Adipocyte (in vitro differentiated cells): ENCODE measurements at places on chromosomes 5 and 9.

DNA sequence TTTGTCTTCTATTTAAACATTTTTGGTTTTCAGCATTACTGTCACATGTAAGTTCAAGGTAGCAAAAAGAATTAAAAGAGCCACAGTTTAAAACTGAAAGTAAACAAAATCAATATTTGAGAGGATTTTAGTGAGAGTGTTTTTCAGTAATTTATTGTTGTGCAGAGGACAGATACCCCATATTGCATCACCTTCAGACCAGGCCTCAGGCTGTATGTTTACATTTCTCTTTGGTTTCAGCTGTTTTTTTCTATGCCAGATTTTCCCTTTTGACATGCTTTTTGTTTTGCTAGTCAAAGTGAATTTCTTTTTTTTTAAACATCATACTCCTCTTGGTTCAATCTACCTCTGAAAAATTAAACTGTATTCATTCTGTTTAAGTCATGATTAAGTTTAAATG lies 47.2 kb downstream of the MAST4 start:
- peak; percentile 6 for DNase-seq

DNA sequence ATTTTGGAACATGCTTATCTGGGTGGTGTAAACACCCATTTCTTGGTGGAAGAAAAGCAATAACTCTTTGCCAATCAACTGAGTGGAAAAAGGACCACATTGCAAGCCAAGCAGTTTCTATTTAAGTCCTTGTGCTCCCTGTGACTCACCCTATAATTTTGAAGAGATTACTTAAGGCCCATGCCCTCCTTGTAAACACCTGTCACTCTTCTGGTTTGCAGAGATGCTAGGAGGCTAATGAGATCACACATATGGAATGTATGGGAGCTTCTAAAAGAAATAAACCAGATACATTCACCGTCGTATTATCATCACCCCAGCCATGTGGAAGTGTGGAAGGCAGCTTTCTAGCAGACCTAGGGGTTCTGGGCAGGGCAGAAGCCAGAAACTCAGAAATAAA lies 337.1 kb downstream of the GADD45G start:
- no peak for DNase-seq

DNA sequence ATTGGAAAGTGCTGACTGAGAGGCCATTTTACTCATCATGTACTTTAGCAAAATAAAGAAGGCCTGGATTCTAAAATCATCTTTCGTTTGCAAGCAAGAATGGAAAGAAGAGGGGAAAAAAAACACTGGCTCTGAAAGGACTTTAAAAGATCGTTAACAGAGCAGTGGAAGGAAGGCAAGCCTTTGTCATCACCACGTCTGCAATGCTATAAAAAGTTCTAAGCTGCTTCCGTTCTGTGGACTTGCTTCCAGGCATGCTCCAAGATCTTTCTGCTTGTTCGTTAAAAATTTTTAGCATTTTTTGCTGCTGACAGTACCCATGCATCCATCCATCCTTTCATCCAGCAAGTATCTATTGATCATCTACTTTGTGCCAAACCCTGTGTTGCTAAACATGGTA lies 226.5 kb downstream of the GABBR2 start:
- DNase-seq: no peak

DNA sequence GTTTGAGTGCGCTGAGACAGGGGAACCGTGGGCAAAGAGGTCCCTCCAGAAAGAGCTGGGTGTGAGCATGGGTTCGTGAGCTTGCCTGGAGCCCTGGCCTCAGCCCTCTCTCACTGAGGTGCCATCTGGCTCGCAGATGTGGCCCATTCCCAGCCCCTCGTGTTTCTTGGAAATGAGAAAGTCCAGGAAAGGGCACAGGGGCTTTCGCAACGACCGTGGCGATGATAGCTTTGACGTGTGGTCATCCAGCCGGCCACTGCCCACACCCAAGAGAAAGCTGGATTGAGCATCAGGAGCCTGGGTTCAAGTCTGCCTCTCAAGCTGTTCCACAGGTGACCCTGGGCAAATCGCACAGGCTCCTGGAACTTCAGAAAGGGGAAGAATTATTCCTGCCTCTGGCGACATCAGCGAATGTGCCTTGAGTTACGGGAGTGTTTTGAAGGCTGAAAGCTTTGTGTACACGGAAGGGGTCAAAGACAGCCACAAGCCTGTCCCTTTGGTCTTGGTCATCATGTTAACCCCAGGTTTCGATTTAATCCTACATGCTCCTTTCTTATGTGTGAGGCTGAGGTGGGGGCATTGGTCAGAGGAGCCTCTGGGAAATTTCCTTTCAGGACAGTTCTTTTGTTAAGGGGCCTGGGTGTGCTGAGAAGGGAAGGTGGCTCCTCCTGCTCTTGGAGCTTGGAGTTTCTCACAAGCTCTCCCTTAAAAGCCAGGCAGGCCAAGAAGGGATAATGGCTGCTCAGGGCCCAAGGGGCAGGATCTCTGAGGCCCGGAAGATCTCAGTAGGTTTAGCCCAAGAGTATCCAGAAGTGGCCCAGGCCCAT lies 41.7 kb upstream of the IL17B start:
- DNase-seq: no peak

DNA sequence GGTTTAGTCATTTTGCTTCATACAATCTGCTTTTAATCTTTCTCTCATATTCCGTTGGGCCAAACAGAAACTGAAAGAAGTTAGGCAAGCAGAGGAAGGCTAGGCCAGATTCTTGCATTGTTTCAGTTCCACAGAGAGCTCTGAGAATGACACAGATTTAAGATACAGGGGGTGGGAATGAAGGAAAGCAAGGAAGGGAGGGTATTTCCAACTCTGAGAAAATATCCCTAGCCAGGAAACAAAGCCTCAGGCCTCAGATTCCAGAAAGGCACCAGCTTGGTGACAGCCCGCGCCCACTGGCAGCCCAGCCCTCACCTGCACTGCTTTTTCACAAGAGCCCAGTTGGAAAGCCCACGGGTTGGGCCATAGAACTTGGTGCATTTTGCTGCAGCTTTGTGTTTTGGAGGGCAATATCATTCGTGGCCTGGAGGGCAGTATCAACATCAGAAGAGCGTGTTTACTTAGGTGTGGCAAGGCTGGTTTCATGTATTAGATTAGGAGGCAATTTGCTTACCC lies 63.5 kb downstream of the ENC1 start:
- DNase-seq: peak; percentile 84

- DNase-seq: peak; percentile 90
These were observed 159.5 kb downstream of the C9orf152 start for GRCh38 chr9:110048403-110048975.

GRCh38 chr5:90709323-90710155 lies 150.9 kb downstream of the ADGRV1 start:
- DNase-seq: peak; percentile 64

DNA sequence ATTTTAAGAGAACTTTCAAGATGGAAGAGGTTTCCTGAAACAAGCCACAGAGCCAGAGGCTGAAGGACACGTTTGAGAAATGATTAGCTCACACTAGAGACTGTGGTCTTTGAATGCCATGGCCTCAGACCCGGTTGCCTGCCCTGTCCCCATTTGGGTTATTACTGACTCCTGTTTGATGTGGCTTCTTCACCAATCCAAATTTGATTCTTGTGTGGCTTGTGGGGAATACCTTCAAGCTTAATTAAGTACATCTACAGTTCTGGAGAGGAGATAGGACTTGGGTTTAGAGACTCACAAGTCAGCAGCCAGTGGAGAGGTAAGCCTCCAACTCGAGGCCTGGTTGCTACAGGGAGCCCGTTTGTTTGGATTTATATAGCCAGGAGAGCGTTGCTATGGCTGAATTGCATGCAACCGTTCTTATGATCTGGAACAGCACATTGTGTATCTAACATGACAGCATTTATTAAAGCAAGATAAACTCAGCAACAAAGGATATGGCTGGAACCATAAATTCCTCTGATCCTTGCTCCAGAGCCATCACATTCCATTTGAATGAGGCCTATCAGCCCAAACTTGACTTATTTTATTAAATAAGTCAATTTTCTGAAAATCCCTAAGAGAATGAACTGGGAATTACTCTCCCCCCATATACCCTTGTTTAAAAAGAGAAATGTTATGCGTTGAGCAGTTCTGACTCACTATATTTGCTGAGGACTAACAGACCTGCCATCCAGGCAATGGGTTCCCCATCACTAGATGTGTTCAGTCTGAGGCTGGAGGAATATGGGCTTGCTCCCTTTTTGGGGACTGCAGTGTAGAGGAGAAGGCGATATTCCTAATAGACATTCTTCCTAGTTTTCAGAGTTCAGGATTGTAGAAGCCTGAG lies 88.4 kb upstream of the TNFSF8 start:
- peak; percentile 90 for DNase-seq

DNA sequence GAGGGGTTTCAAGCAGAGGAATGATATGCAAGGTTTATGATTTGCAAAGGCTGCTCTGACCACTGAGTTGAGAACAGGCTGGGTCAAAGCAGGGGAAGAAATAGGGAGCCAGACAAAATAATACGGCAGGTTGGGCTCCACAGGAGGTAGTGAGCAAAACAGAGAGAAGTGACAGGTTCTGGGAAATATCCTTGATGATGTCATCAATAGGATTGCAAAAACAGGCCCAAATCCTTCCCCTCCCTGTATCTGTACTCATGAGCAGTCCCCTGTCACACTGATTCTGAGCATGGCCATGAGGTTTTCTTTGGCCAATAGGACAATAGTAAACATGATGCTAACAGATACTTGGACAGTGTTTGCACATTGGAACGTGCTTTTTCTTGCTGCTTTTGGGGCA lies 471.8 kb upstream of the BRINP1 start:
- DNase-seq: no peak

- no peak for DNase-seq
These were observed 106.4 kb upstream of the ASTN2 start for GRCh38 chr9:117521293-117521692.

GRCh38 chr9:99166149-99166548 lies 55.6 kb downstream of the ALG2 start:
- DNase-seq: no peak

DNA sequence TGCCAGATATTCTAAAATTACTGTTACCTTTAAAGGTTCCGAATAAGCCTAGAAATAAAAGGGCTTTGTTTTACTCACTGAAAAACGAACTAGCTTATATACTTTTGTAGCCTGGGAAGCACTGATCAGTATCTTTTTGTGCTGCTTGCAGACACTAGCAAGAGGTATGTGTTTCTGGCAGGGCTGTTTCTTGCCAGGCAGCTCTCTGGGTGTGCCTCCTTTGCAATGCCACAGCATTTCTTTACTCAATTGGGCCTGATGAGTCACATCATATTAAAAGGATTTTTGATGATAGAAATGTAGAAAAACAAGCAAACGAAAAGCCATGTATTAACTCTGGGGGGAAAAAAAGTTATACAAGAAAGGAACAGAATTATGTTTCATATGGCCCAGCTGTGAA lies 35.6 kb downstream of the CD180 start:
- DNase-seq: peak; percentile 91

DNA sequence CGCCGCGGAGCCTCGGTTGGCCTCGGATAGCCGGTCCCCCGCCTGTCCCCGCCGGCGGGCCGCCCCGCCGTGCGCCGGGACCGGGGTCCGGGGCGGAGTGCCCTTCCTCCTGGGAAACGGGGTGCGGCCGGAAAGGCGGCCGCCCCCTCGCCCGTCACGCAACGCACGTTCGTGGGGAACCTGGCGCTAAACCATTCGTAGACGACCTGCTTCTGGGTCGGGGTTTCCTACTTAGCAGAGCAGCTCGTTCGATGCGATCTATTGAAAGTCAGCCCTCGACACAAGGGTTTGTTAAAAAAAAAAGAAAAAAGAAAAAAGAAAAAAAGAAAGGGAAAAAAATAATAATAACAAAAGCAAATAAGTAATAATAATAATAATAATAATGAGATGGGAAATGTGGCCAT lies 112.8 kb downstream of the GCNT1 start:
- peak; percentile 22 for DNase-seq

DNA sequence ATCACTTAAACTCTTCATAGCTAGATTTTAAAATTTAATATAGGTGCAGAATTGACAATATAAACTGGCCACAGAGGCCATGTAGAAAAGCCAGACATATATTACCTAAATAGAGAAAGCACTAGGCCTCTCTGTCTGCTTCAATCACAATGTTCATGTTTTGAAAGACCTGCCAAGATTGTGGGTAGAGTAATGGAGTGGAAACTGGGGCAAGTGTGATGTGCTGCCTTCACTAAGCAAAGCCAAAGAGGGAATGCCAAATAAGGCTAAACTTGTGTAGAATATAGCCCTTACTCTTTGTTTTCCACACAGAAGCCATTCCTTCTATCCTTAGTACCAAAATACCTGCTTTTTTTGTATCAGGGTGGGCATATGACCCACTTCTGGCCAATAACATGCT lies 15.1 kb upstream of the ISOC1 start:
- DNase-seq: no peak

DNA sequence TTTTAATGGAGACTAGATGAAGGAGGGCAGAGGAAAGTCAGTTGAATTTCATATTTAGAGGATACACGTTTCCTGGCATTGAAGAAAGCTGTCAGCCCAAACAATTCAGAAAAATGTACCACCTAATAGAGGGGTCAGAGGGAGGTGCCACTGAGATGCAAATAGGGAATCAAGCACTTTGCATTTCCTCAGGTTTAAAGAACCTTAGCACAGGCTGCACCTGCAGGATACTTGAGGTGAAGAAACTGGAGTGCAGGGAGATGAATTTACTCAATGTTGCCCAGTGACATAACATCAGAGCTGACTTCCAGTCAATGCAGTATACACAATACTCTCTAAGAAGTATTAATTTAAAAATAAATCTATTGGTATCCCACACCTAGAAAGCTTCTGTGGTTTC lies 67.0 kb upstream of the MAST4 start:
- DNase-seq: no peak

DNA sequence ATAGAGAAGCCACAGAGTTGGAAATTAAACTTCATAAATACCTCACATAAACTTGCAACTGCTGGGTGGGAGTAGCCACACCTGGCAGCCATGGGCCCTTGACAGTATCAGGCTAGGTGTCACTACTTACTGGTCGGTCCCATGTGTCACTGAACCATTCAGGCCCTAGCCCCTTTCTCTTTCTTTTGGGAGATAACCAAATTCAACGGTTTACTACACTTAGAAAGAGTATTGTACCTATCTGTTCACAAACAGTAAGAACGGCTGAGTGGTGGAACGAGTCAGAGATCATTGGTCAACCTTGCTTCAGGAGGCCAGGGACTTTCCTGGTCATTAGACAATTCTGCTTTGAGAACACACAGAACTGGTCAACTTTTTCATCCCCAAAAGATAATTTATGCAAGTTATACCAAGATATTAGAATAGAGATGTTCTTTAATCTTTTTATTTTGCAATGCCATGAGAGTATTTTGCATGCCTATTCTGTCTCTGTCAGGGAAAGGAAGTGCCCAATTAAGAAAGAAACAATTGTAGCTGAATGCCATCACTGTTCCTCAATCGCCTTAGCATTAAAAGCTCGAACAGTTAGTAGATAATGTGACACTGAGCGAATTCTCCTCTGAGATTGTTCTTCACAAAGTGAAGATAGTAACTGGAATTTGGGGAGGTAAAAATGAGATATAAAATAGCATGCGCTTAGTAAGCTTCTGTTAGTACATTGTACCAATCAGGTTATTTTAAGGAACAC lies 50.9 kb downstream of the GOLPH3 start:
- no peak for DNase-seq

GRCh38 chr9:126421567-126422428 lies 95.2 kb downstream of the MVB12B start:
- no peak for DNase-seq
